ENCODE measurements at places on chromosomes 7 and 10. TPM values are rescaled to one million over a fixed set of nuclear protein-coding genes. Genes with fewer than 3 reads are reported as not detected.
A peak's percentile ranks its signal among the peaks of the same experiment; 100 is the strongest.

The TUBAL3 gene
- not detected for total RNA-seq

- H3K27ac ChIP-seq: no peak overlapping the region
- H3K4me1 ChIP-seq: no peaks in the 10 kb centered on the region
- peak; percentile 37 for DNase-seq
- no peak overlapping the region for H3K4me3 ChIP-seq
- peaks cover 59% of the 10 kb centered on the region for H3K27me3 ChIP-seq
Measured at GRCh38 chr10:100890673-100891317, 22.0 kb upstream of the SLF2 start.

DNA sequence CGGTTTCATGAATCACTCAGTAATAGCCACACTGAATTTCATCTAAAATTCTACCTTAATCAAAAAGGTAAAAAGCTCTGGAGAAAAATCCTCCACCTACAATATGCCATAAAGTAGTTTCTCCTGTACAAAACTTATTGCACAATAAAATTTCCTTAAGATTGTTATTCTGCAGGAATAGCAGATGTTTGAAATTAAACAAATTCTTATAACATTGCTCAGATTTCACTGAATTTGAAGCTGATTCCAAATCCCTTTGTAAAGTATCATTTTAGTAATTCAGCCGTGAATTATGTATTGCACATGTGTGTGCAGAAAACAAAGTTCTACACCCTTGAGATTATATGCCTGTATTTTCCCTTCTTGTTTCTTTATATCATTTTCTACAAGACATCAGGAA lies 123.8 kb downstream of the AMPH start:
- no peak overlapping the region for H3K4me3 ChIP-seq
- H3K27me3 ChIP-seq: peaks cover 20% of the 10 kb centered on the region
- H3K4me1 ChIP-seq: no peaks in the 10 kb centered on the region

The SHH gene
- total RNA-seq: not detected

The KIF20B gene
- total RNA-seq: 87.5 TPM

DNA sequence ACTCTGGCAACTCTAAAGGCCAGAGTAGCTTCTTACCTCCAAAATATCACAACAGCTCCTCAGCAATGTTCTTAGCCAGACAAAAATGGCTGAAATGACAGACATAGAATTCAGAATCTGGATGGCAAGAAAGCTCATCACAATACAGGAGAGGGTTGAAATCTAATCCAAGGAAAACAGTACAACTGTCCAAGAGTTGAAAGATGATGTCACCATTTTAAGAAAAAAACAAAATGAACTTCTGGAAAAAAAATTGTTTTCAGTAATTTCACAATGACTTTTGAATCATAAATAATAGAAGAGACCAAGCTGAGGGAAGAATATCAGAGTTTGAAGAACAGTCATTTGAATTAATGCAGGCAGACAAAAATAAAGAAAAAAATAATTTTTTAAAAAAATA lies 479.5 kb downstream of the ZWINT start:
- H3K27ac ChIP-seq: no peak overlapping the region
- no peaks in the 10 kb centered on the region for H3K36me3 ChIP-seq
- no peaks in the 10 kb centered on the region for H3K27me3 ChIP-seq
- no peak overlapping the region for H3K4me3 ChIP-seq

DNA sequence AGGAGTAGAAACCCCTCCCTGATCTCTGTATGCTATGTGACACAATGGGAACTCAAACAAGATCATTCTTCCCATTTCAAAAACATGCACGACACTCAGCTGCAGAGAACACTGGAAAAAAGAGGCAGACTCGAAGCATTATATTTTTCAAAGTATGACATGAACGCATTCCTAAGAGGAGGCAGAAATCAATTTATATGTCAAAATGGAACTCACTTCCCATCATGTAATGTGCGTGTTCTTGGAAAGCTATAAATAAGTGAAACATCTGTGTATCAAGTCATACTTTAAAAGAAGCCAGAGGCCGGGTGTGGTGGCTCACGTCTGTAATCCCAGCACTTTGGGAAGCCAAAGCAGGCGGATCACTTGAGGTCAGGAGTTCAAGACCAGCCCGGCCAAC lies 142.7 kb downstream of the ICA1 start:
- H3K4me1 ChIP-seq: peaks cover 71% of the 10 kb centered on the region
- no peaks in the 10 kb centered on the region for H3K27me3 ChIP-seq
- DNase-seq: no peak

GRCh38 chr7:3138997-3139396 lies 95.3 kb upstream of the CARD11 start:
- peaks cover 4% of the 10 kb centered on the region for H3K27me3 ChIP-seq
- H3K4me1 ChIP-seq: peaks cover 5% of the 10 kb centered on the region
- H3K27ac ChIP-seq: no peak overlapping the region
- no peak overlapping the region for H3K4me3 ChIP-seq
- no peak for DNase-seq

DNA sequence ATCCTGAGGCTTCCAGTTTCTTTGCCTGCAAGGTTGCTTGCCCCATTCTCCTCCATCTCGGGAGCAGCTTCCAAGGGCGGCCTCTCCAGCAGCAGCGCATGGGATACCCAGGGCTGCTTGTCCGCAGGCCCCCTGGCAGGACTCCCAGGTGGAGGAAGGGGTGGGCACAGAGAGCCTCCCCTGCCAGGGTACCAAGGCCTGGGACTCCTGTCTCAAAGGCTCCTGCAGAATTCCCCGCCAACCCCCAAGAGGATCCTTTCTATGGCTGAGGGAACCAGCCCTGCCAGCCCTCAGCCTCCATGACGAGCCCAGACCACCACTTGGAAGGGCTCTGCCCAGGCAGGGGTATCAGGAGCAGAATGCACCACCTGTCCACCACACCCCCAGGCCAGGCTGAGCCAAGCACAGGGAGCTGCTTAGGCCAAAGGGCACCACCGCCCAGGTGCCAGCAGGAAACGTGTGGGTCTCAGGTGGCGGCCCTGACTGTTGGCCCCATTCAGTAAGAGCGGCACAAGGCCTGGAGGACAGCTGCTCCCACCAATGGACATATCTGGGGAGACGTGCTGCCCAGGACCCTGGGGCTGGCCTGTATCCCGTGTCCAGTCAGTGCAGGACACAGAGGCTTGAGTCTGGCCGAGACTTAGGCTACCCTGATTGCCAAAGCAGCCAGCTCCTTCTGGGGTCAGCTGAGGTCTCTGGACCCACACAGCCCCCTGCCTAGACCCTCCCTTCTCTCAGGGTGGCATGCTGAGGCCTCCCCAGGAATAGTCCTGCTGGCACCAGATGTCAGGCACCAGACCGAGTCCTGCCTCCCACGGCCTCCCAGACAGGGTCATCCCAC lies 33.8 kb upstream of the INPP5A start:
- no peak overlapping the region for H3K27ac ChIP-seq
- H3K36me3 ChIP-seq: no peaks in the 10 kb centered on the region
- no peak overlapping the region for H3K4me3 ChIP-seq
- H3K4me1 ChIP-seq: no peaks in the 10 kb centered on the region
- no peak for DNase-seq
- peaks cover 5% of the 10 kb centered on the region for H3K27me3 ChIP-seq

- peak overlapping the region; percentile 73 for H3K27ac ChIP-seq
- no peak for DNase-seq
- H3K27me3 ChIP-seq: no peaks in the 10 kb centered on the region
Measured at GRCh38 chr10:62072901-62073300, 171.4 kb downstream of the ARID5B start.

- H3K27me3 ChIP-seq: no peaks in the 10 kb centered on the region
- H3K36me3 ChIP-seq: no peaks in the 10 kb centered on the region
- H3K4me1 ChIP-seq: peaks cover 6% of the 10 kb centered on the region
- DNase-seq: no peak
- H3K27ac ChIP-seq: no peak overlapping the region
- H3K4me3 ChIP-seq: no peak overlapping the region
Measured at GRCh38 chr10:681670-682318, 7.7 kb downstream of the DIP2C start.

DNA sequence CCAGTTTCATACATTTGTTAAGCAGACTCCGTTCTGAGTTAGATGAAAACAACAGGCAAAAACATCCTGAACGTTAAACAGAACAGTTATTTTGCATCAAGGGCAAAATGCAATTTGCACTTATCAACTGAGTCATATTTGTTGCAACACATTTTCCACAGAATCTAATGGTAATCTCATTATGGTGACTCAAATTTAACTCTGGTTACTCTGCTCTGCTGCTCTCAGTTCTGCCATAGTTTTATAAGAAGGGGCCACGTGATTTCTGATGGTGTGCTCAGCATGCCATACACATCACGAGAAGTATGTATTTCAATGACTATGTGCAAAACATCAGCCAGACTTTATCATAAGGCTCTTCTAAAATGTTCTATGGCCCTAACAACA lies 148.8 kb downstream of the CHCHD3 start:
- DNase-seq: no peak
- H3K36me3 ChIP-seq: peaks cover 11% of the 10 kb centered on the region
- H3K27me3 ChIP-seq: no peaks in the 10 kb centered on the region
- peaks cover 9% of the 10 kb centered on the region for H3K4me1 ChIP-seq

- no peaks in the 10 kb centered on the region for H3K36me3 ChIP-seq
- H3K27me3 ChIP-seq: no peaks in the 10 kb centered on the region
- no peak overlapping the region for H3K4me3 ChIP-seq
- no peak overlapping the region for H3K27ac ChIP-seq
Measured at GRCh38 chr10:19098803-19099202, 50.2 kb downstream of the MALRD1 start.
